HFF-Myc (cell line): ENCODE measurements at places on chromosomes 12 and 14.

- no peak for DNase-seq
These were observed 158.2 kb upstream of the C14orf180 start for GRCh38 chr14:104421401-104421821.

- no peak for DNase-seq
These were observed 131.1 kb downstream of the MED13L start for GRCh38 chr12:116146386-116146785.

GRCh38 chr12:34591966-34592365, 569.7 kb downstream of the ALG10 start:
- no peak for DNase-seq

DNA sequence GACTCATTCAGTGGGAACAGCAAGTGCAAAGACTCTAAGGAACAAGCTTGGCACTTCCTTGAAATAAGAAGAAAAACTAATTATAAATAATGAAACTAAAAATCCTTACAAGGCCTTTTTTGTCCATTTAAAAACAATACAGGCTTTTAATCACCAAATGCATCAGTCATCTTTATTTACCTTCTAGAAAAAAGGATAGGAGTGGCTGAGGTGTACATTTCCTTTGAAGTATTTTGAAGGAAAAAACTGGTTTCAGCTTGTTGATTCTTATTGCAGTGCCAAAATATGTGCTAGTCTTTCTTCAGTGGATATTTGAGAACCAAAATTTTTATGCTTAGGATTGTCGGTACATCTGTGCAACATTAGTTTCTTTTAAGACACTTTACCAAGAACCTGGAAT, 29.8 kb downstream of the MED21 start:
- no peak for DNase-seq
